ENCODE measurements at places on chromosomes 13 and 19.

DNA sequence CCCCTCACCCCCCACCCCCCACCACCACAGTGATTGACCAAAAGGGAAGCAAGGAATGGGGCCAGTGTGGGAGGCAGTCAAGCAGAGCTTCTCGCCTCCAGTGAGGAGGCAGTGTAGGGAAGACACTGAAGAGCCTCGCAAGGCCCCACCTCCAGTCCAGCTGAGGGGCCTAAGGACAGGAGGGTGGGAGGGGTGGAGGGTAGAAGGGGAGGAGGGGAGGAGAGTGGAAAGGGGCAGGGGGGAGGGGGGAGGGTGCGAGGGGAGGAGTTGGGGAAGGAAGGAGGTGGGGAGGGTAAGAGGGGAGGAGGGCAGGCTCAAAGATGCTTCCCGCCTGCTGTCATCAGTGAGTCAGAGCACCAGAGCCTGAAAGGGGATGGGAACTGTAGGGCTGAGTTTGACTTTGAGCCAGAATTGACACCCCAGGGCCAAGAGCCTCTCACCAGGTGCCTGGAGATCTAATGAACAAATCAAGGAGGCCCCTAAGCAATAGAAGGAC lies 786.2 kb downstream of the UQCRFS1 start:
- no peak for DNase-seq

DNA sequence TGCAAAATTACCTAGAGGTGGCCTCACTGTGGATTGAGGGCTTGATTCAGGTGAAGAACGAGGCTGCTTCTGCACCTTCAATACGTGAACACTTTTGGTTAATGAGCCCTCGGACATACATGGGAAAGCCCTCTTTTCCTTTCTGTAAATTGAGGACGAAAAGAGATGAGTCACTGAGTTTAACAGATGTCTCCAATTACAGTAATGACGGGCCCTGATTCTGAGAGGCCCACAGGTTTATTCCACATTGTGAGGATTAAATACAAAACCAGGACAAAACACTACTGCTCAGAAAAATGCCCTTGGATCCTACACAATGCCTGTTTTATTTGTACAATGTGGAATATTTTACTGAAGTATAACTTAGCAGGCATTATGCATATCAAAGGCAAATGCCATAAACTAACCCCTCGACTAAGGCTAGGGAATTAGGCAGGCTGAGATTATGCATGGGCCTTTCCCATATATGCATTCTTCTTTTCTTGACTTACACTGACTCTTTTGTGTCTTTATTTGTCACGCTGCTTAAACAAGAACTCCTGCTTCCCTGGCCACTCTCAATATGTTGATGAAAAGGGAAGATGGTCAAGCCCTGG lies 819.9 kb downstream of the OLFM4 start:
- DNase-seq: no peak

- DNase-seq: no peak
Measured at GRCh38 chr19:48836089-48837017, at the start of gene HSD17B14. TSS of gene HSD17B14 (minus strand) at chr19:48836491. CDS start at chr19:48836411, 80 bp downstream.

GRCh38 chr13:41970022-41970421 lies 9.1 kb upstream of the VWA8 start:
- no peak for DNase-seq

GRCh38 chr13:26680123-26680450 lies 80.5 kb downstream of the GPR12 start:
- DNase-seq: no peak

DNA sequence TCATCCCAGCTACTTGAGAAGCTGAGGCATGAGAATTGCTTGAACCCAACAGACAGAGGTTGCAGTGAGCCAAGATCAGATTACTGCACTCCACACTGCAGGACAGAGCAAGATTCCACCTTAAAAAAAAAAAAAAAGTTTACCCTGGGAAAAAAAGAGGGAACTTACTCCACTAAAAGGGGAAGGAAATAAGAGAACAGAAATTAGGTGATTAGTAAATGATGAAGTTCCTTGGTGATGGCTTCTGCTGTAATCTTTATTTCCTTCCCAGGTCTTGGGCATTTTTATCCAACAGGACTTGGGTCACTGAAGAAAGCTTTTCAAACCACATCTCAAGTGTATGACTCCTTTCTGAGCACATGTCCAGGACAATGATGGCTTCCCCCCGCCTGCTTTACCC lies 9.3 kb downstream of the ZNF780A start:
- no peak for DNase-seq

DNA sequence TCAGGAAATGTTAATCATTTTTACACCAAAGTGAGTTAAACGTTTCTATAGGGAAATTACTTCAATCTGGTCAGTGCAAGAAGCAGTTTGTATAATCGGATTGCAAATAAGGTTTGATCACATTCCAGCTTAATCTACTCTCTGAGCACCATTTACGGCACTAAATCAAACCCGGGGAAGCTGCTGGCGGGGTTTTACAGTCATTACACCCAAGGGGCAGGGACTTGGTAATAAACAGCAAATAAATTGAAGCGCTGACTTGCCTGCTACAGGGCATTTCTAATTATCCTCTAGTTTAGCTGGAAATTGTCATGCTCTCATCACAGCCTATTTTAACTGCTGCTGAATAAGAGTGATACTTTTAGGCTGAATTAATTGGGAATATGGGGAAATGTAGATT lies 152.1 kb upstream of the SOX21 start:
- DNase-seq: no peak

- DNase-seq: no peak
Measured at GRCh38 chr13:108214441-108215271, 680 bp downstream of the LIG4 start.

GRCh38 chr19:5494773-5495172 lies 39.6 kb downstream of the ZNRF4 start:
- DNase-seq: no peak

DNA sequence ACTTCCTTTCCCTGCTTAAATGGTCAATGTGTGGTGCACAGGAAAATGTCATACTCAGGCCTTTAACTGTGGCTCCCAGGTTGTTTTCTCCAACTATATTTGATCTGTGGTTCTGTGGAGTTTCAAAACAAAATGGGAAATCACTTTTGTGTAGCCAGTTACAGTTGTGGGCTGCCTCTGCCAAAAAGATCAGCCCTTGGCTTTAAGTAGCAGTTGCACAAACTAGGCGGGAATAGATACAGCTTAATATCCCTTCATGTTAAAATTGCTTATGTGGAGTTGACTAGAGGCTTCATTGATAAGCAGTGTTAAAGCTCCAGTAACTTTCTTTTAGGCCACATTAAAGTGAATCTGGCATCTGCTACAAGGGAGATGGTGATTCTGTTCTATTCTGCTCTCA lies 284.8 kb downstream of the SHISA2 start:
- DNase-seq: no peak

- no peak for DNase-seq
Measured at GRCh38 chr13:25691654-25692053, 319.9 kb downstream of the ATP8A2 start.

- DNase-seq: no peak
Measured at GRCh38 chr13:20360041-20360491, 127.9 kb upstream of the GJB6 start.

- DNase-seq: no peak
Measured at GRCh38 chr13:58879114-58879513, 1247.6 kb downstream of the PCDH17 start.

- DNase-seq: no peak
Measured at GRCh38 chr13:75947448-75947847, 311.3 kb downstream of the LMO7 start.

Measured in activated T-helper 1 cell treated with anti-CD3 and anti-CD28 coated beads, Interleukin-2, amount 50 U/mL, for 16 hours (primary cell).